CD8-positive, alpha-beta T cell (primary cell): ENCODE measurements at places on chromosomes 12 and 14.

GRCh38 chr12:77070800-77071449, 5.6 kb upstream of the E2F7 start:
- no peak for DNase-seq

DNA sequence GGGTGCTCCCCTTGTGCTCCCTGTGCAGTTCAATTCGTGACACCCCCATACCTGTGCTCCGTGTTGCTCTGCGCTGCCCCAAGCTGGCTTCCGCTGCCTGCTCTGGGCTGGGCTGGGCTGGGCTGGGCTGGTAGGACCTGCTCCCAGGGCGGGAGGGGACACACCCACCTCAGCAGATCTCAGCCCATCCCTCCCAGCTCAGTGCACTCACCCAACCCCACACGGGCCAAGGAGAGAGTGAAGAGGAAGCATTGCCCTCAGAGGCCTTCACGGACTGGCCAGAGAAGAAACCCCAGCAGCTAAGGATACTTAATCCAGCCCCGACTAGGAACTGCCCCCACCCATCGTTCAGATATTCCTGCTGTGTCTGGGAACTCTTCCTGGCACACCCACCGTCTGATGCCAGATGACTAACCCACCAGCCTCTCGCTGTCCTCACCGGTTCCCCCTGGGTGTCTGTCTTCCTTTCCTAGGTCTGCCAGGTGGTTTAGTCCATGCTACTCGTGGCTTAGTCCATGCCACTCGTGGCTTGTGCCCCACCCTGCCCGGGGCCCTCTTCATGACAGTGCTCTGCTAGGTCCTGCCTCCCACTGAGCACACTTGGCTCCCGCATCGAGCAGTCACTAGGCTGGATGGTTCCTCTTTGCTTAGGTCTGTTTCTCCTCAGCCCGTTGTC, at the start of gene LPAR5:
Gene LPAR5 (minus strand): TSS at position 104 of the 676 bp plus-strand sequence. CDS start 14,711 bp downstream, outside the sequence.
- DNase-seq: peak; percentile 39

- DNase-seq: no peak
Measured at GRCh38 chr14:56145965-56146364, 27.8 kb downstream of the PELI2 start.

DNA sequence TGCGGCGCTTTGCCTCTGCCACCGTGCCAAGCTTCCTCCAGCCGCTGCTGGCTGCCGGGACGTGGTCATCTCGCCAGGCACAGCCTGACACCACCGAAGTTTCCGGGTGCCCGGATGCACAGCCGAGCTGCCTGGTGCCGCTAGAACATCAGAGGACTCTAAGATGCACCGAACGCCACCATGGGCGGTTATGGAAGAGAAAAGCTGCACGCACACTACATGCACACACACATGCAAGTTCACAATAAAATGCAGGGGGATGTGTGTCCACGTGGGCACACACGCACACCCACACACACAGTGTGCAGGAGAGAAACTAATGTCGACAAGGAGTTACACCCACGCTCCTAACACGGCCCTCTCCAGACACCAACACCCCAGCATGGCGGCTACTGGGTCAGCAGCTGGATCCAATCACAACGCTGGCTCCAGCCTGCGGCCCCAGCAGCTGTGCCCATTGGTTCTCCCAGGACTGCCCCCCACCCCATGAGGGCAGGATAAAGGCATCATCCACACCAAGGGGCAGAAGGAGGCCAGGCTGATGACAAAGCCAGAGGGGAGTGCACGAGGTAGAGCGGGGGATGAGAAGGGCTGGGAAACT, 82.7 kb downstream of the BCL11B start:
- DNase-seq: peak; percentile 82

DNA sequence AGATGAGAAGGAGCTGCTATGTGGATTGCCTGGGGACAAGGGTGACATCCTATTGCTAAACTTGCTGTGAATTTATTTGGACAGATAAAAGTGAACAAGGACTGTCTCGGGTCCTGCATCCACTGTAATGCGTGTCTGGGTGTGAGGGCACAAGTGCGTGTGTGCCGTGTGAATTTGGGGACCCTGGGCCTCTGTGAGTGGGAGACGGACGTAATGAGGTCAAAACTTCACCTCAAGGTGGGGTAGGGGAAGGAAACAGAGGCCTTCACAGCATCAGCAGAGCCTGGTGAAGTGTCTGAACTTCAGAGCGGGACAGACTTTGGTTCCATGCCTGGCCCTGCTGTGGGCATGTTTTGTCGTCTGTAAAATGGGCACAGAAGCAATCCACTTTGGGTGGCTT, 14.8 kb downstream of the ASB2 start:
- DNase-seq: no peak

- no peak for DNase-seq
Measured at GRCh38 chr14:69648480-69649451, 37.4 kb downstream of the SUSD6 start.

- DNase-seq: no peak
Measured at GRCh38 chr12:85266356-85266755, 13.7 kb upstream of the ALX1 start.

DNA sequence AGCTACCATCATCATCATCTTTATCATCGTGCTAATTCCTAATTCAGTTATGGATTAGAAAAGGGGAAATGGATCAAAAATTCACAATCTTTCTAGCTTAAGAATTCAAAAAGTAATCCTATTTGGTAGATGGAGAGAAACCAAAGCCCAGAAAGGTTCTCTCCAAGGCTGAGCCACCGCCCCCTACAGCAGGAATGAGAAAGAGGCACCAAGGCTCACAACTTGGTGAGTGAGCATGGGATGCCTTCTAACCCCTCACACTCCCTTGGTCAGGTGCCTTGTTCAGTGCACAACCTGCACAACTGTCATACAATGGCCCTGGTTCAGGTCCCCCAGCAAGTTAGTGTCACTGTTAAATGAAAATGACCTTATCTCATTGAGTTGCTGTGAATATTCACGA, 171.5 kb downstream of the ANO2 start:
- DNase-seq: no peak

- DNase-seq: no peak
Measured at GRCh38 chr12:49789992-49790391, 38.2 kb downstream of the NCKAP5L start.

GRCh38 chr12:114913871-114914801, 230.2 kb upstream of the TBX3 start:
- DNase-seq: no peak

- DNase-seq: no peak
Measured at GRCh38 chr14:30287579-30288445, 271.1 kb upstream of the G2E3 start.

DNA sequence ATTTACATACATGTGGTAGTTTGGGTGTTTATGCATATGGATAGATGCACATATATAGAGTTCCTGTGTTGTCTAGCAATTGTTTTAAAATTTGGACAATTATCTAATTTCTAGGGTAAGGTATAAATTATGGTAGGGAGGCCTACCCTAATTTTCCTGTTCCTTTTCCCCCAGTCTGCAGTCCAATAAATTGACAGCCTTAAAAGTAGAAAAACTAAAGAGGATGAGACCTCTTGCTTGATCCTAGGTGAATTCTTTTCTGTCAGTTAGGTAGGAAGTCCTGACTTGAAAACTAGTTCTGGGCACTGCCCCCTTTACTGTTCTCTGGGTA, 2.1 kb upstream of the CDKN1B start:
- no peak for DNase-seq

DNA sequence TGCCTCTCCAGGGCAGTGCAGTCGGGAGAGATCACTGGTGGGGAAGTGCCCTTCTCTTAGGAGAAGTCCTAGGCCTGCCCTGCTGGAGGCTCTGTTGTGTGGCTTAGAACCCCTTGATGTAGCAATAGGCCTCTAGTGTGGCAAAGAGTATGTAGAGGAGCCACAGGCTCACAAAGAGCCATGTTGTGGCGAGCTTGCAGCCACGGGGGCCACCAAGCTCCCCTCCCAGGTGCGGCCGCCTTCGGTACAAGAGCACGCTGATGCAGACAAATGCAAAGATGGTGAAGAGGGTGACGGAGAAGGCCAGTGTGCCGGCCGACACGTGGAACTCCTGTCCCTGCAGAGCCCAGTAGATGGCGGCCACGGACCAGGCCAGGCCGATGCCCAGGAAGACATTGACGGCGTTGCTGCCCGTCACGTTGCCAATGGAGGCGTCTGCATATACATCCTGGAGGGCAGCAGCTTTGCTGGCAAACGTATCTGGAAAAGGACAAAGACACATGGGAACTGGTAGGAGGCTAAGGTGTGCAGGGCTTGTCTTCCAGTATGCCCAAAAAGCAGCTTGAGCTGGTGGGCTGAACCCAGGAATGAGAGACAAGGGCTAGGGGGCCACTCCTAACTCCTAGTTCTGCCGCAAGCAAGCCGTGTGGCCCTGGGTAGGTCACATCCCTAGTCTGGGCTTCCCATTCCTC, 142.8 kb downstream of the SLC8A3 start:
- DNase-seq: no peak

DNA sequence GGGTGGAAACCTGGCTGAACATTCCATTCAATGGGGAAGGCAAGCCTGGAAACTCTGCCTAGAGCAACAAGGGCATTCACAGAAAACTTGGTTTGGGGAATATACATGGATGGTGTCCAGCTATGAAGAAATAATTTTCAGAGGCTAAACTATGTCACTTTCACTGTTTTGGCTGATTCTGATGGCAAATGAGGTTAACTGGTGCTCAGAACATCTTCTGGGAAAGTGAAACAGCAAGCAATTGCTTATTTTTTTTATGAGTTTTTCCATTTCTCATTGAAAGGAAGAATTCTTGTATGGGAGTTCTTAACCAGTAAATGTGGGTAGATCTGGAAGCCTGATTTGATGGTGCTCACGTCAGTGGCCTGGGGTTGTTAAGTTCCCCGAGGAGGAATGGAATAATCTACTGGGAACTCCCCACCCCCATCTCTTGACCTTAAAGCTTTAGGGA, 132.8 kb upstream of the BTG1 start:
- DNase-seq: no peak

DNA sequence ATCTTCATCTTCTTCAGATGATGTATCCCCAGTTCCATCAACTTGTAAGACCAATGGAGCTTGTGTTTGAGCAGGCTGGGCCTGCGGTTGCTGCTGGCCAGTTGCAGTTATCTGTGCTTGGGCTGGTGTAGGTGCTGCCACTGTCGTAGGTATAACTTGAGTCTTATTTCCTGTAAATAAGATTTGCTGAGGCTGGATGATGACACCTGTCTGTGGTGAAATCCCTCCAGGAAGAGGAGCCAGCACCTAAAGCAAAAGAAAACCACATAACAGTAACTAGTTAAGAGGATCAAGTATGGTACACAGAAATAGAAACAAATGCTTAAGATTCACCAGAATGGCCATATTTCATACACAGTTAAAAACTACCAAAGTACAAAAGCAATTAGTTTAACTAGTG, 28.2 kb downstream of the GTF2A1 start:
- no peak for DNase-seq

DNA sequence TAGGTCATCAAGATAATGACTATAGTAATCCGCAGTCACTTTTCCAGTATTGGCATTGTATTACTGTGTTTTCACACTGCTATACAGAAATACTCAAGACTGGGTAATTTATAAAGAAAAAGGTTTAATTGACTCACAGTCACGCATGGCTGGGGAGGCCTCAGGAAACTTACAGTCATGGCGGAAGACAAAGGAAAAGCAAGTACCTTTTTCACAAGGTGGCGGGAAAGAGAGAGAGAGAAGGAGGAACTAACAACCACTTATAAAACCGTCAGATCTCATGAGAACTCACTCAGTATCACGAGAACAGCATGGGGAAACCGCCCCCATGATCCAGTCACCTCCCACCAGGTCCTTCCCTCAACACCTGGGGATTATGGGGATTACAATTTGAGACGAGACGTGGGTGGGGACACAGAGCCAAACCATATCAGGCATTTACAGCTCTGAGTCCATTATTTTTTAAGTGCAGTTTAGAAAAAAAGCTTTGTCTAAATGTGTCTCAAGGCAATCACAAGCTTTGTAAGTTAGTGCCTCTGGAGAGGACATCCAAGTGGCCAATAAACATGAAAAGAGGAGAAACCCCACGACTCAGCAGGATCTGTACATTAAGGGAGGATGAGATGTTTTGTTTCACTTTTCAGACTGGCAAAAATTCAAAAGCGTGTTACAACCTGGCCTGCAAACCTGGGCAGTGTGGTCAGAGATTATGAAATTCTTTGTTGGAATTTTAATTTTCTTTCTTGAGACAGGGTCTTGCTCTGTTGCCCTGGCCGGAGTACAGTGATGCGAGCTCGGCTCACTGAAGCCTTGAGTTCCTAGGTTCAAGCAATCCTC, 82.0 kb downstream of the DNAH10 start:
- no peak for DNase-seq

GRCh38 chr12:52423661-52424500, 10.3 kb downstream of the KRT75 start:
- DNase-seq: no peak

GRCh38 chr12:123269395-123269892, 2.2 kb downstream of the CDK2AP1 start:
- DNase-seq: no peak

DNA sequence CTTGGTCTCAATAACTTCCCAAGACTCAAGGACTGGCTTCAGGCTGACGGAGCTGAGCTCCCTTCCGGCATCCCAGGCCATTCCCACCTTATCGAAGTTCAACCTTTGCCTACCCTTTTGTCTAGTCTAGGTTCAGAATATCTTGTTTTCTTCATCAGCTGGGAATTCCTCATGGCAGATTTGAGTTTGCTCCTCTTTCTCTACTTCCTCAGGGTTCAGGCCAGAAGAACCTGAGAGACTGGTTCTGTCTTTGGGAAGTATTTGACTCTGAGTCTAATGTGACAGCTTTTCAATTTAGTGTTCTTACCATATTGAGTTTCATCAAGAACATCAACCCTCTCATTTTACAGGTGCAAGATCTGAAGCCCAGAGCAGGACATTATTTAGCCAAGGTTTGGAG, 2.1 kb downstream of the BIN2 start:
- DNase-seq: no peak

- no peak for DNase-seq
Measured at GRCh38 chr14:74029136-74029535, 10.0 kb downstream of the BBOF1 start.

DNA sequence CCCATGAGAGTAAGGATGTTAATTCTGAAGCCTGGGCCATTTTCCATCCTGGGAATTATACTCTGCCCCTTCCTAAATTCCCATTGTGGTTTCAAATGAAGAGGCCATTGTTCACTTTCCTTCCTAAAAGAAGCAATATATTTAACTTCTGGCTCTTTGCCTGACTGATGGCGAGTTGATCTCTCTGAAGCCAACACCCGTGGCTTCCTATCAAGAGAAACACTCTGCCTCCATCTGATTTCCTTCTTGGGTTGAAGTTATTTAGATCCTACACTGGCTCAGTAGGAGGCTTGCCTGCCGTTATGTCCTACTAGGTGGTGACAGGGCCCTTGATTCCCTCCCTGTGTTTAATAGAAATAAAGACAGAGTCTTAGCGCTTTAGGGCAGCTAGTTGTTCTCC, 97.4 kb downstream of the PRKCH start:
- no peak for DNase-seq

DNA sequence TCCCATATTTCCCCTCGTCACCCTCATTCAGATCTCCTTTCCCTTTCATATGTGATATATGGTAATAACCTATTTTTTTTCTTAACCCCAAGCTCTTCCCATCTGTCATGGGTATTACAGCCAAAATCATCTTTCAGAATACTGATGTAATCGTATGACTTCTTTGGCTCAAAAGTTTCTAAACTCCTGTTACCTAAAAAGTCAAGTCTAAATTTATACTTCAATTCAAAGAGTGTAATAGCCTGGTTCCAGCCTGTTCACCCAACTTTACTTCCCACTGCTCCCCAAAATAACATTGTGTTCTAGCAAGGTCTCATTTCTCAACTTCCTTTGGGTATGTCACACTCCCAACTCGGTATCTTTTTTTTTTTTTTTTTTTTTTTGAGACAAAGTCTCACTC, 48.5 kb downstream of the TBK1 start:
- DNase-seq: no peak
